ENCODE measurements at places on chromosomes 1 and 21.

DNA sequence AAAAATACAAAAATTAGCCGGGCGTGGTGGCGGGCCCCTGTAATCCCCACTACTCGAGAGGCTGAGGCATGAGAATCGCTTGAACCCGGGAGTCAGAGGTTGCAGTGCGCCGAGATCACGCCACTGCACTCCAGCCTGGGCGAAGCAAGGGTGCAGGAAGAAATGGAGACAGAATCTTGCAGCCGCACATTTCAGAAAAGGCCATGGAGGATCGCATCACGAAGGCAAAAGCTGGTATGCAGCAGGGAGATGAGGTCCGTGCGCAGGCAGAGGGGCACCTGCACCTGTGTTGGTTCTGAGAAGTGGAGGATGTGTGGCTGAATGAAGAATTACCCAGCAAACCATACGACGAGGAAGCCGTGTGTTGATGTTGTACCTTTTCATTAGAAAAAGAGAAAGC, 53.0 kb upstream of the ABCG1 start:
- DNase-seq: no peak

GRCh38 chr1:12232221-12232620, 2.4 kb downstream of the VPS13D start:
- DNase-seq: no peak

GRCh38 chr1:241424480-241424971, 67.5 kb upstream of the RGS7 start:
- no peak for DNase-seq

GRCh38 chr1:167663002-167663772, 33.2 kb downstream of the RCSD1 start:
- DNase-seq: no peak

DNA sequence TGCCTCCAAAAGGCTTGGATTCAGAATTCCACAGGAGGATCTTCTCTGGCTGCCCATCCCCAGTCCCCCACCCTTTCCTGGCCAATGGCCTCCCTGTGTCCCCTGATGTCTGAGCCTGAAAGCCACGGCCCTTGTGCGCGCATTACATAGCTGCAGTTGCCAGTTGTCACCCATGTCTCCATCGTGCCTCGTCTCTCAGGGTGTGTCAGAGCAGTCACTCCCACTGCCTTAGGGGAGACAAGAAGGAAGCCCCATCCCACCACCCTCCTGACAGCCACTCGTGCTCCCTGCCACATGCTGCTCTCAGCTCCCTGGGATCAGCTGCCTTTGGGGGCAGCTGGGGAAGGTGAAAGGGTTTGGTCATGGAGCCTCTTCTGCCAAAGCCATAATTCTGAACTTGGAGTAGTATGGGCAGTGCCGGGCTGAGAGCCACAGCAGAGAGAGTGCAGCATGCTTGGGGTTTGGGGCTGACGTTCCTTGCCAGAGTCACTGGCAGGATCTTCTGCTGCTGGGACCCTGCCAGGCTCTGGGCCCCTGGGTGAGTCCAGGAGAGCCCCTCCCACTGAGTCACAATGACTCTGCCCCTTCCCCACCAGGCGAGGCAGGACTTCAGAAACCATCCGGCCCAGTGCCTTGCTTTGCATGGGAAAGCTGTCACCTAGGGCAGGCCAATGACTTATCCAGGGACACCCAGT, 285.9 kb upstream of the VAMP3 start:
- DNase-seq: no peak
